ENCODE measurements at places on chromosomes 11 and 22.

DNA sequence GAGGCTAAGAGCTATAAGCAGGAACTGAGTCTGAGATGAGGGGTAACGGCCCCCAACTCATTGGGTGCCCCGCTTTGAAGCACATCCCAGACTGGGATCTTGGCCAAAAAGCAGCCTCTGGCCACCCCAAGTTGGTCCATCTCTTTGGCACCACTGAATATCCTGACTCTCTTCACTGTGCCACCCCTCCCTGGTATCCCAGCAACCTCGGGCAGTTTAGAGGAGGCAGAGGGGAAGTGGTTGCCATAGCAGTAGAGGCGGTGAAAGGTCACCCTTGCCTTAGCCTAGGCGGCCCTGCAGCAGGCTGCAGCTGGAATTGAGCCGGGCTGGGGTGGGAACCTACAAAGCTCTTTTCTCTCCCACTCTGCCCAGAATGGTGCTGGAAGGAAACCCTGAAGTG, 1.1 kb downstream of the PELI3 start:
- DNase-seq, result no peak

GRCh38 chr11:116823031-116823843, at the start of gene APOA4:
Gene APOA4 (minus strand): TSS chr11:116823304. CDS start chr11:116823191, 113 bp downstream.
- no peak for DNase-seq

GRCh38 chr11:118621784-118622375, 14.5 kb downstream of the PHLDB1 start:
- no peak for DNase-seq

- no peak for DNase-seq
Observed at GRCh38 chr11:47773882-47774281, 6.7 kb upstream of the FNBP4 start.

DNA sequence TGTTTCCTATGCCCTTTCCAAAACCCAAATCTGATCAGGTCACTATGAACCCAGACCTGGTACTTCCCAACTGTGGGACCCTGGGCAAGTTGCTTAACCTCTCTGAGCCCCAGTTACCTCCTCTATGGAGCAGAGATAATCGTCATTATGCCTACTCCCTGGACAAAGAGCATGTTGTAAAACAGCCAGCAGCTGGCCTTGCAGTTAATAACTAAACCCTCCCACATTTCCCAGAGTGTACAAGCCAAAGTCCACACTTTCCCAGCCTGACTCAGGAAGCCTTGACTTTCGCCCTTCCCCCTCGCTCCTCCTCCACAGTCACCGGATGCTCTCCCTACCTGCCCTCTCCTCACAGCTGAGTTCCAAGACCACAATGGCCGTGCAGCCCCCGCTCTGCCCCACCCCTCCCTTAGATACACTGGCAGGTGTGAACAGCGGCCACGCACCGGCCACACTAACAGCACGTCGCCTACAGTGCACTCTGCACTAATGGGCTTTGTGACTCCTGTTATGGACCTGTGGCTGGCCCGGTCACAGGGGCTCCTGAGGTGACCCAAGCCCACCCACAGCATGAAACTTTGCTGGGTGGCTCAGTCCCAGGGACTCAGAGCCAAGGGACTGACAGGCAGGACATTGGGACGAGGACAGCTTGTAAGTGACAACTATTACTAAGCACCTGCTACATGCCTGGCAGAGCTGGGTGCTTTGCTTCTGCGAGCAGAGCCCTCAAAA, 15.6 kb upstream of the MFNG start:
- DNase-seq, result no peak

DNA sequence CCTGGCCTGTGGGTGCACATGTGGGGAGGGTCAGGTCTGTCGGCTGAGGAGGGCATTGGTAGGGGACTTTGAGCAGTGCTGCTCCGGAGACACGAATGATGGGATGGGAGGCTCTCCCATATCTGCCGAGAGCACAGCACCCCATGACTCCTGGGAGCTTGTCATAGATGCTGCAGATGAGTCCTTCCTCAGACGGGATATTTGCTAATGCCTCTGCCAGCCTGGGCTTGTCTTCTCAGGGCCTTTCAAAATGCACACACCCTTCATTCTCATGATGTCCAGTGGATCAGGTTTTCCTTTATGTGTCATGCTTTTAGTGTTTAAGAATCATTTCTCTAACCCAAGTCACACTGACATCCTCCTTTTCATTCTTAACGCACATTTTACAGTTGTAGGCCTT, 8.1 kb upstream of the RNH1 start:
- DNase-seq, result no peak

GRCh38 chr11:134119094-134119493, 50.2 kb downstream of the JAM3 start:
- no peak for DNase-seq

- no peak for DNase-seq
Observed at GRCh38 chr11:47327025-47327424, 25.5 kb downstream of the MYBPC3 start.

DNA sequence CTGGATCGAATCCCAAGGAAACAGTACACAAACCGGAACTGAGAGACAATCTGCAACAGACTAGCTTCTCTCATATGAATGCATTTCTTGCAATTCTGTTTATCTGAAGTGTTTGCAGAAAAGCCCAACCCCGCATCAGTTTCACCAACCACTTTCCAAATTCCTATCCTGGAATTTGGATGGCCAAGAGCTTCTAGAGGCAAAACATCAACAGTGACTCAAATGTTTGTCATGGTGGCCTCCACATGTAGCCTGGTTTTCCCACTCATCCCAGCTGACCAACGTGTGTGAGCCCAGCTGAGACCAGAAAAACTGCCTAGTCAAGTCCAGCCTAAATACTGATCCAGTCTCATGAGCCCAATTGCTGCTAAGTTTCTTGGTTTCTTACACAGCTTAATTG, 8.3 kb upstream of the MIEF1 start:
- DNase-seq, result no peak

GRCh38 chr11:116202922-116203321, 569.9 kb downstream of the BUD13 start:
- DNase-seq, result no peak

GRCh38 chr11:71563406-71563805, 2.0 kb upstream of the KRTAP5-10 start:
- no peak for DNase-seq

- DNase-seq, result no peak
Observed at GRCh38 chr22:42283278-42284201, 13.1 kb upstream of the TCF20 start.

GRCh38 chr11:112632866-112633505, 328.2 kb upstream of the NCAM1 start:
- DNase-seq, result no peak

DNA sequence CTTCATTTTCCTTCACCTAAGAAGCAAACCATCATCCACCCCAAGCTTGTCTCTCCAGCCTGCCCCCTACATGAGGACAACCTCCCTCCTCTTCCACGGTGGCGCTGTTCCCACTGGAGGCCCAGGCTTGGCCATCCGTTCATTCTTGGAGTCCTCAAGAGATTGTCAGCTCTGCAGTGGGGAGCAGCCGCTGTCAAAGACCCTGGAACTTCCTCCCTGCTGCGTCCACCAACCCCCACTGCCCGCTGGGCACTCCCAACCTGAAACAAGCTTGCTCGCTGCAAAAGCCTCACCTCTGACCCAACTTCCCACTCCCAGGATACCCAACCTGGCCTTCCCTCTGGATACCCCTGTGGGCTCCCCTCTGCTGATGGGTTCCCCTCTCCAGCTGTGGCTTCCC, 10.4 kb upstream of the CD81 start:
- DNase-seq, result no peak

DNA sequence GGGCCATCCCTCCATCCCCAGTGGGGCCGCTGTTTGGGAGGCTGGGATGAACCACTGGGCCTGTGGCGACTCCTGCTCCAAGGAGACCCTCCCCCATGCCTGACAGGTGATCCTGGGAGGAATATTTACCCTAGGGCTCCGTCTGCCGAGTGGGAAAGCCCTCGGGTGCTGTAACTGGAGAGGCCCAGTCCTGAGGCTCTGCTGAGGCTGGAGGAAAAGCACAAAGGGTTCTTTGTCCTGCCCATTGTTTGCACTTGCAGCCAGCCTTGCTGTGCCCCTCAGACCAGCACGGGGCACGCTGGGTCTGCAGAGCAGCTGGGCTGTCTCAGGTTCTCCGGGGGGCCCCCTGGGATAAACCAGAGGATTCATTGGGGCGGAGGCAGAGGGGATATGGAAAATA, 321.1 kb downstream of the MN1 start:
- DNase-seq, result no peak

DNA sequence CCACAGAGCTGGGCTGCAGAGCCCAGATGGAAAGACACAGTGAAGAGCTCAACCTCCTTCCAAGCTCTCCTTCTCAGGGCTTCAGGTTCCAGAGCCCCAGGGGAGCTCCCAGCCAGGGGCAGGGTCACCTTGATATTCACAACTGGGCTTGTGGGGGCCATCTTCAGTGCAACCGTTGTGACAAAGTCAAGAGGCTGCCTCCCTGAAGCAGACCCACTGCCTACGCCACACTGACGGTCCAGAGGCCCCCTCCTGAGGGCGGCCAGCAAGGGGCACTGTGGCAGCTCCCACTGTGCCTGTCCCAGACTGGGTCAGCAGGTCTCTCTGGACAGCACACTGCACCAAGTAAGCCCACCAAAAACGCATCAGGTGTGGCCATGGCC, 84.1 kb downstream of the DGCR2 start:
- no peak for DNase-seq

All from activated gamma-delta T cell treated with anti-CD3 and anti-CD28 coated beads, Interleukin-2, amount 50 U/mL, for 16 hours (primary cell).